Naive thymus-derived CD8-positive, alpha-beta T cell (primary cell): ENCODE measurements at places on chromosomes 6 and 20. TPM values are rescaled to one million over a fixed set of nuclear protein-coding genes. Genes with fewer than 3 reads are reported as not detected.
A peak's percentile ranks its signal among the peaks of the same experiment; 100 is the strongest.

DNA sequence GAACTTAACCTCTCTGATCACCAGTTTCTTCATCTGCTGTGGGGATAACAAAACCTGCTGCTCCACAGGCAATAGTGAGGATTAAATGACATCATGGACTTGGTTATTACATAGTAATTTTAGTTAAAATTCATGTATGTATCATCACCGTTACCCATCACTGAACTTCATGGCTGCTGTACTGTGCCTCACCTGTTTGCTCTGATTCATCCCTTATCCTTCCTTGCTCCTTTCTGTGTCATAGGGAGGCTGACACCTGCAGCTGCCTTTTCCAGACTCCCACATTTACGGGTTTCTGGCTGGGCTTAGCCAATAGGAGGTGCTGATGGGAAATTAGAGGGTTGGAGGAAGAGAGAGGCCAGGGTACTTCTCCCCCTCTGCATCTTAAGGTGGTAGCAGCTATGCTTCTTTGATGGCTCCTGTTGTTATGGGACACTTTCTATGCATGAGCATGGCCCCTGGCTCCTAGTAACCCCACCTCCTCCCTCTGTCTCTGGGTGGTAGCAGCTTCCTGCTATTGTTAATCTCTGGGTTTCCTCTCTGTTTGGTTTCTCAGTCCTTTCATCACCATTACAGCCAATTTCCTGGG lies 332.1 kb downstream of the DHX35 start:
- DNase-seq = no peak

- DNase-seq = no peak
Measured at GRCh38 chr6:80769106-80769505, 662.6 kb downstream of the BCKDHB start.

DNA sequence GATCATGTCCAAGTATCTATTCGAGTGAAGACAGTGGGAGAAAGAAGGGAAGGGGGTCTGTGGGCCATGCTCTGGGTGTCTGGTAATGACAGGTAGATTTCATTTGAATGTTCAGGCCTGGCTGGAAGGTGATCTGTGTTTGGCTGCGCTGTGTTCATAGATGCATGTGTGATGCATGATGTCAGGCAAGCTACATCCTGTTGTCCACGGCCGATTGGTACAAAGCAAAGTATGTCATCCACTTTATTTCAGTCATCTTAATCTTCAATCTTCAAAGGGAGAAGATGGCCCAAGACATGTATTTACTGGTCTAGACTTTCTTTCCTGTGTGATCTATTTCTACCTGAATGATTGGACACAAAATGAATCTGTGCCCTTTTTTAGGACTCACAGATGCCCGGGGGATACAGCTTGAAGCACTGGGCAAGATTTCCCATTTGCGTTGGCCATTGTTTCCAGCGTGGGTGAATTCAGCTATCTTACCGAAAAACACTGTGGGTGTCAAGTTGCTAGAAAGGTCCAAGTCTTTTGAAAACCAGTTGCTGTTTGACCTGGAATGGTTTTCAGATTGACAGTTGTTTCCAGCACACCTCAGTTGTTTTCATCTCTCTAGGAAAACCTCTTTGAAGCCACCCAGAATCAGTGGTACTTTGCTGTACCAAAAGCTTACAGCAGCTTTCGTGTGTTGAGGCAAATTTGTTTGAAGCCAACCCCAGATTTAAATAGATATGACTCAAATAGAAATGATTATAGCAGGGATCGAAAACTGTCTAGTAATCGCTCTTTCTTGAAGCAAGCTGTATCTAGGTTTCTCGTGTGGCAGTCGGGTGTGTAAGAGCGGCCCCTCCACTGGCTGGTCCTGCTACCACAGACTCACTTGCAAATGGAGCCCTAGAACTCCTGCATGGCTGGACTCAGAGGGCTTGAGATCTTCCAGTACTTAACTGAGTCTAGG lies 27.2 kb downstream of the DUSP22 start:
- peak; percentile 23 for DNase-seq

- no peak for DNase-seq
Measured at GRCh38 chr6:130118236-130118635, 99.9 kb downstream of the L3MBTL3 start.

DNA sequence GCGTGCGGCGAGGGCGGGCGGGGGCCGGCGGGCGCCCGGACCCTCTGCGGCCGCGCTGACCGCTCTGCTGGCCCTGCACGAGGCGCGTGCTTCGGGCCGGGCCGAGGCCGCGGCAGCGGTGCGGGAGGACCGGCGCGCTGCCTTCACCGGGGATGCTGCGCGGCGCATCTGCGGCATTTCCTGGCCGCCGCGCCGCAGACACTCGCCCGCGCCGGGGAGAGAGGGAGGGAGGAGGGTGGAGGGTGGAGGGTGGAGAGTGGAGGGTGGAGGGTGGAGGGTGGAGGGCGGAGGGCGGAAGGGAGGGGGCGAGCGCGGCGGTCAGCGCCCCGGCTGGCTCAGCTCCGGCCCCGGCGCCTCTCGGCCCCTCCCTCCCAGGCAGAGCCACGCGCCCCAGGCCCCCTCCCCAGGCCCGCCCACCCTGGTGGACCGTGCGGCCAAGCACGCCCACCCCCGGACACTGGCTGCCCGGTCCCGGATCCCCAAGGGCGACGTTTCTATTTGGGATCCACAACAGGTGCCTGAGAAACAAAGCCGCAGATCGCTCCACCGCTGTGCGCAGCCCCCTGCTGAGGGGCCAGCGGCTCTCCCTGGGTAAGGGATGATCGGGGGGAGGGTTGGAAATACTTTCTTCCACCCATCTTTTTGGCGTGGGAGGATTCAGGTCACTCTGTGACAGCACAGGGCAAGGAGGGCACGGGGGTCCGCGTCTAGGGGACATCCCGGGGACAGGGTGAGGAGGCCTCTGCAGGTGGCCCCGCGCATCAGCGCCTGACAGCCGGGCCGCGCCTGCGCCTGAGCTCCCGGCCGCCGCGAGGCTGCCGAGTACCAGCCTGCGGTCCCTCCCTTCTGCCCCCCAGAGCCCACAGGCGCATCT lies 111.2 kb upstream of the BEND6 start:
- DNase-seq = no peak

DNA sequence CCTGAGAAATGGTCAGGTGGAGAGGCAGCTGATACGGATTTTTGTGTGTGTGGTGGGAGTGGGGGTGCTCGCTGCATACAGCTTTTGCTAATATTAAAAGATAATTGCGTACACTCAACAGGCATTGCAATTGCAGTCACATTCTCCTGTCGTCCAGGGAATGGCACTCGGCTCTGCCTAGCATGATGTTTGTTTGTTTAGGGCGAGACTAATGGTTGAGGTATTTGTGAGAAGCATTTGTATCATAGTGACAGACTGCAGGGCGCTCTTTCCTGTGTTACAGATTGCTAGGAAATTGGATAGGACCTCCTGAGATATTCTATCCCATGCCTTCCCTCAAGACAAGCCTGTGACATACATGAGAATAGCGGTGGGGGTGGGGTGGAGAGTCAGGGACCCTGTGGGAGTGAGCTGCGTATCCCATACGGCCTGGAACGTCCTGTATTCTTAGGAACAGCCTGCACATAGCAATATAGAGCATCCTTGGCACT lies 207.4 kb downstream of the SOX4 start:
- no peak for DNase-seq

DNA sequence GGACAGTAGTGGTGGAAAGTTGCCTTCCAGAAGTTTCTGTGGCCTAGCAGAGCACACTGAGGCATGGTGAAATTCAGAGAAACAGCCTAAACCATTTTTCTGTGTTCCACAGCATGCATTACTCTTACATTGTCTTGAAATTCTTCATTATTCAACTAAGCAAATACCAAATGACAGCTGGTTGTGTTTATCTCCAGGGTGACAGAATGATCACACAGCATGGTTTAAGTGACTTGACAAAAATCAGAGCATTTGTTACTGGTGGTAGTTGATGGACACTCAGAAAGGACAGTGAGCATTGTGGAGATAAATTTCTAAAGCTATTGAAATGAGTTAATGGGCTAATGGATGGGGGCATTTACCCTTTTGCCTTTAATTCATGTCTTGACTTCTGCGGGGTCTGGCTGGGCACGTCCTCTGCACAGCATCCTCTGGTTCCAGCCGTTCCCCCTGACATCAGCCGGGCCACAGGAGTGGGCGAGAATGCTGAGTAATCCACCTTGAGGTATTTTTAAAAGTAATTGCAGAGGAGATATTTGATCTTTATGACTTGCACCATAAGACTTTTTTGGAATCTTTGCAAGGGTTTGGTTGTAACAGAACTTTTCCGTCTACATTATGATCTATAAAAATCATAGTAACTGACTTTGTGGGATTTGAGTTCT lies 78.9 kb upstream of the SCP2D1 start:
- no peak for DNase-seq

GRCh38 chr6:135211306-135211702 lies 30.2 kb downstream of the MYB start:
- no peak for DNase-seq

DNA sequence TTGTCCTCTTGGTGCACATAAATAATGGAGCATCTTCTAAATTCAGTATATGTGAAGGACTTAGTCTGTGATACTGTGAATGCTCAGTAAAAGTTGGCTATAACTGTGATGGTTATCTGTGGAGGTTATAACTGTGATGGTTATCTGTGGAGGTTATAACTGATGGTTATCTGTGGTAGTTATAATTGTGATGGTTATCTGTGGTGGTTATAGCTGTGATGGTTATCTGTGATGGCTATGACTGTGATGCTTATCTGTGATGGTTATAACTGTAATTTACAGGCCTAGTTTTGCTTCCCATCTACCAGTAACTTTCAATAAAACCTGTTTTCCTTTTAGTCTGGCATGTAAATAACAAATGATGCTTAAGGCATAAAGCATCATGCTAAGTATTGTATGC lies 16.5 kb downstream of the PTK7 start:
- no peak for DNase-seq

DNA sequence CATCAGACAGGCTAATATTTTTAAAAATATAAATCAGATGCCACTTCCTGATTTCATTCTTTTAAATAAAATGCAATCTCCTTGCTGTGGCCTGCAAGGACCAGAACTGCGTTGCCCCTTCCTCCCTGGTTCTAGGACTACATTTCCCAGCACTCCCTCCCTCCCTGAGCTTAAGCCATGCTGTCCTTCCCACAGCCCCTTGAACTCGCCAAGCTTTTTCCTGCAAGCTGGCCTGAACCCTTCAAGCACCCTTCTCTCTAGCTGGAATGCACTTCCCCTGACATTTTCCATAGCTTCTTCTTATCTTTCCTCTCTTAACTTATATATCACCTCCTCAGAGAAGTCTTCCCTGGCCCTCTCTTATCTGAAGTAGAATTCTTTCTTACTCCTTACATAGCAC lies 6.1 kb upstream of the DOK5 start:
- DNase-seq = no peak

- DNase-seq = no peak
Measured at GRCh38 chr6:39610221-39610620, 115.0 kb downstream of the KIF6 start.

DNA sequence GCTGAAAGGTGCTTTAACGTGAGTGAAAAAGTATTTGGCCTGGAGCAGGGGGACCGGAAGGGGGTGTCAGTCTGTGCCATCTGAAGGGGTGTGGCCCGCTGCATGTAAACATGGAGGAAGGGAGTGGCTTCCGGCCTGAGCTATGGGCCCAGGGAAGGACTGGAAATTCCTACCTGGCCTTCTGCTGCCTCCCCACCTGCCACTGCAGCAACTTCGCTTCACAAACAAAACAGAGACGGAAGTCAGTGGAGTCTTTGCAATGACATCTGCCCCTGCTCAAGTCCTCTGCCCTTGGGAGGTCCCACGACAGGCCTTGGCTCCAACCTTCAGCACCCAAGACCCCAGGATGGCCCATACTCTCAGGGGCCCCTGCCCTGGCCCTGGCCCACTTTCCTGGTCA lies 28.1 kb upstream of the FOXP4 start:
- no peak for DNase-seq

DNA sequence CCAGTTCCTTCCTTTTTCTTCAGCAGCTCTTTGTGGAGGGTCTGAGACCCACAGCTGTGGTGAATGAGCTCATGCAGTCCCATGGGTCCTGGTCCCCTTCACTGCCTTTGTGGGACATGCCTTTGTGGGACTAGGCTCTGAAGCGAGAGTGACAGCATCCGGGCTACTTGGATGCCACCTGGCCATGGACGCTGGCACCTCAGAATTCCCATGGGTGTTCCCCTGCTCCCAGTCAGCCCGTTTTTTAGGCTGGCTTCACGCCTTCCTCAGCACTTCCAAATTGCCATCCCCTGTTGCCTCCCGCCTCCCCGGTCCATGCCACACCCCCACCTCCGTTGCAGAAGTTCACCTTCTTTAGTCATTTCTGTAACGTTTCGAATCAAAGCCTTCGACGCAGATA lies 45.1 kb downstream of the RAMACL start:
- no peak for DNase-seq

GRCh38 chr20:38815446-38815845 lies 9.9 kb downstream of the PPP1R16B start:
- no peak for DNase-seq

- DNase-seq = no peak
Measured at GRCh38 chr6:101816716-101817115, 423.2 kb downstream of the GRIK2 start.

- no peak for DNase-seq
Measured at GRCh38 chr6:75759207-75759606, 10.2 kb downstream of the MYO6 start.

GRCh38 chr6:2522521-2522920 lies 228.2 kb downstream of the MYLK4 start:
- no peak for DNase-seq

Gene LY6G5C
- 4.4 TPM for total RNA-seq

Gene SLC13A3
- not detected for total RNA-seq

Gene MTO1
- 90.6 TPM for total RNA-seq

Gene VWA7
- 0.47 TPM for total RNA-seq

Gene VGLL2
- total RNA-seq = not detected

Gene DOK5
- total RNA-seq = not detected

Gene CPNE5
- 0.57 TPM for total RNA-seq
